ENCODE measurements at places on chromosomes 5 and 9.

GRCh38 chr5:131821221-131821620 lies 24.4 kb upstream of the FNIP1 start:
- no peak for DNase-seq

DNA sequence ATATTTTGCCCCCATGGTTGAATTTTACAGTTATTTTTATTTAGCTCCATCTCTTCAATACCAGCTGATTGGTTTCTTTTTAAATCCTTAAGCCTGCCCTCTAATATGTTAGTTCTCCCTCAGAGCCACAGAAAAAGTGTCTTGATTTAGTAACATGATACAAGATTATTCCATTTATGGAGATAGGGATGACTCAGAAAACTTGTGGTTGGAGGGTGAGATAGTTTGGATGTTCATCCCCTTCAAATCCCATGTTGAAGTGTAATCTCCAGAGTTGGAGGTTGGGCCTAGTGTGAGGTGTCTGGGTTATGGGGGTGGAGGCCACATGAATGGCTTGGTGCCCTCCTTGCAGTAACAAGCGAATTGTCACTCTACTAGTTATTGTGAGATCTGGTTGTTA lies 115.7 kb downstream of the FBXO38 start:
- DNase-seq = no peak

DNA sequence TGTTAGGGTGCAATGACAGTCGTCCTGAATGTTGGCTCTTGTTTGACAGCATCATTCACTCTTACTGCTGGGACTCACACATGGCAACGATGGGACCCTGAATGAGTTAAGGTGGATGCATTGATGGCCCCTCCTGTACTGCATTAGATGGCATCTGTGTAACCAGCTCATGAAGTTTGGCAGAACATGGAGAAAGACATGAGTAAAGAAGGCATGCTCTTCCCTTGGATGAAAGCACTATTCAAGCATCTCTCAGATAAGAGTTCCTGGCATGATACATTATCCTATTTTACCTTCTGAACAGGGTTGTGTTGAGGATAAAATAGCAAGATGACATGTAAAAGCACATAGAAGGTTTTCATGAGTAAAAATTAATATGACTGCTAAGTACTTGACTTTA lies 142.2 kb upstream of the GAS1 start:
- DNase-seq = no peak

DNA sequence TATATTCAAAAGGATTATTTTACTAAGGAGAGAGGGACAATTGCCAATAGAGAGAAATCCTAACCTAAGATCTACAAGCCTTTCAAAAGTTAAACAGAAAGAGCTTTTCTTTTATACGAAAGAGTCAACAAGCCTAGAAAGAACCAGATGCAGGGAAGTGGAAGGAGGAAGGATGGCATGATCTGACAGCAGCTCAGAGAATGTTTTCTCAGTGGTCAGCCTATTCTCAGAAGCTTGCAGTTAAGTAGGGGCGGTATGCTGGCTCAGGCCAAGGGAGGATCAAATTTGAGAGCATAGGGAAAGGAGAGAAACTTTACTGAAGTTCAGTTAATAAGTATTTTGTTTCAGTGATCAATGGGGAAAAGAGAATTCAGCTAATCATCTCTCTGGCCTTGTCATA lies 88.0 kb upstream of the FTMT start:
- DNase-seq = no peak

GRCh38 chr9:1647776-1648175 lies 367.4 kb upstream of the SMARCA2 start:
- no peak for DNase-seq

DNA sequence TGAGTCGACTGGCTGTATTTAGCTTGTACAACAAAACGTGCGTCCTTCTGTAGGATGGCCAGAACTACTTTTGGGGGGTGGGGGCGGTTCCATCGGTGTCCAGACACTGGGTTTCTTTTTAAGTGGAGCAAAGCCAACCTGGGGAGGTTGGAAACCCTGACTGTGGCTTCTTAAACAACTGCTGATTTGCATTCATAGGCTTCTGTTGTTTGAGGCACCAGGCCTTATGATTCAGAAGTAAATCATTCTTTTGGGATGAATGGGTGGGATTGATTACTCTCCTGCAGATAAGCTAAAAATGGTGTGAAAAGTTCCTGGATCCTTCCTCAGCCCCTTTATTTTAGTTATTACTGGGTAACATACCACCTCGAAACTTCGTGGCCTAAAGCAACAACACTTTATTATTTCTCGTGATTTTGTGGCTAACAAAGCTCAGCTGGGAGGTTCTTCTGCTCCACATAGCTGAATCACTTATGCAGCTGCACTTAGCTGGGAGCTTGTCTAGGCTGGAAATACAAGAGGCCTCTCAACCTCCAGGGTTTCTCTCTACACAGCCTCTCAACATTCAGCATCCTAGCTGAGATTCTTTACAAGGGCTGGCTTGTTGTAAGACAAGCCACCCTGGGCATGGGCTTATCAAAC lies 12.2 kb upstream of the SMIM32 start:
- no peak for DNase-seq

GRCh38 chr9:132957805-132958204 lies 13.4 kb upstream of the TSC1 start:
- DNase-seq = no peak

DNA sequence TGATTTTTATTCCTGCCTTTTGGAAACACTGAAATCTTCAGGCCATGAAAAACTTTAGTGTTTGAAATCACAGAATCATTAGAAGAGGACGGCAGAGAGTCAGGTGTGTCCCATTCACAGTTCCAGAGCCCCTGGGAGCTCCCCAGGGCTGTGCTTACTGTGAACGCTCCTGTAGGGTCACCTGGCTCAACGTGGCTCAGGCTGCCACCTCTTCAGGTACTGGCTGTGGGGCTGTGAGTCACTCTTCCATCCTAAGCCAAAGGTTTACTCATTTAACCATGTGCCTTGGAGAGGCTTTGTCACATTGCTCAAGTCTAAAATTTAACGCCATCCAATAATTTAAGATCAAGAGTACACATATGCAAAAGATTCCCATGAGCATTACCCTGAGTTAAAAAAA lies 50.2 kb upstream of the FSTL4 start:
- no peak for DNase-seq

GRCh38 chr9:71763832-71764231 lies 4.5 kb downstream of the CEMIP2 start:
- DNase-seq = peak; percentile 58

- no peak for DNase-seq
Measured at GRCh38 chr9:20377790-20378189, 244.5 kb downstream of the MLLT3 start.

DNA sequence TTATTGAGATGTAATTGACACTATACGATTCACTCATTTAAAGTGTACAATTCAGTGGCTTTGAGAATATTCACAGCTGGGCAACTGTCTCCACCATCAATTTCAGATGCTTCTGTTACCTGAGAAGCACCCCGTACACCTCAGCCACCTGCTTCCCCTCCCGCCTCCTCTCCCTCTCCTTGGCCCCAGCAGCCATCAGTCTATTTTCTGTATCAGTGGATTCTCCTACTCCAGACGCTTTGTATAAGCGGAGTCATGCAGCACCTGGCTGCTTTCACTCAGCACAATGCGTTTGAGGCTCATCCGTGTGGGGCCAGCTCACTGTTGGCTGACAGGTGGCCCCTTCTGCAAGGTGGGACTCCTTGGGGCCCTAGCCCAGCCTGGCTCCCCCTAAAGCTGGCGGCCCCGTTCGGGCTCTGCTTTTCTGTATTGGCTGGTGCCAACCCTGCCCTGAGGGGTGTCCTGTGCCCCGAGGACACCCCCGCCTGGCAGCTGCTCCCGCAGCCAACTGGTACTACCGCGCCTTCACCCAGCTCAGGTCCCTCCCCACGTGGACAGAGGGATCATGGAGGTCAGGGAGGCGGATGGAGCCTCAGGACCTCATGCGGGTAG lies 124.4 kb upstream of the COL5A1 start:
- no peak for DNase-seq

- no peak for DNase-seq
Measured at GRCh38 chr9:129472651-129473102, 148.2 kb downstream of the C9orf50 start.

DNA sequence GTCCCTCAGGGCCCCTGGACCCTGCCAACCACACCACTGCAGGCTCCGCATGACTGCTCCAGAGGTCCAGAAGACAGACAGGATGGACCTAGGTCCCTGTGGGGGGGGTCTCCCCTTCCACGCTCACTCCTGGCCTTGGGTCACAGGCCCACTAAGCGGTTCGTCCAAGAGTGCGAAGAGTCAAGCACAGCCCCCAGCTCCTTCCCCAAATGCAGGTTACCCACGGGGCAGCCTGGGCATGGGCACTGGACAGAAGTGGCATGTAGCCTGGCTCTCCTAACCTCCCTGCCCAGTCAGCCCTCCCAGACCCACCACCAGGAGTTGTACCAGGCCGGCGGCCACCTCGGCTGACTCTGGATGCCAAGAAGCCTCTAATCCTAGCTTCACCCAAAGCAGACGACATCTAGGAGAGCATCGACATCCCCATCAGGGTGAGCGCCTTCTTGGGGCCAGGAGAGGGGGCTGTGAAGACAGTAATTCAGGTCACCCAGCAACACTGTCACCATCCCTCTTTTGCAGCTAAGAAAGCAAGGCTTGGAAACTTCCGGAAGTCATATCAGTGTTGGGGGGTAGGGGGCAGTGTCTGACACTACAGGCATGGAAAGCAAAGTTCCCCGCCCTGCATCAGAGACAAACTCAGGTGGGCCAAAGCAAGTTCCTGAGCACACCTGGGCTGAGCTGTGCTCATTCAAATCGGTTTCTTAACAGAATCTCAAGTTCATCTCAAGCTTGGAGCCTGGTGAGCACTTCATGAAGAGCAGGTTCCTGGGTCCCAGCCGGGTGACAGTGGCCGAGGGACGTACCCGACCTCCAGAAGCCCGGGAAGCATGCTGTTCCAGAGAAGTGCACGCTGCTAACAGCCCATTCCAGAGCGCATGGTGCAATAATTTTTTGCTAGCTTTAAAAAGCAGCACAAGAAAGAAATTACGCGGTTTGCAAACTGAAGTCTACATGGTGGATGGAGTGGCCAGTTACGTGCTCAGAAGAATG lies 68.7 kb downstream of the SEMA4D start:
- no peak for DNase-seq

- DNase-seq = no peak
Measured at GRCh38 chr5:134383980-134384697, 12.8 kb downstream of the UBE2B start.

DNA sequence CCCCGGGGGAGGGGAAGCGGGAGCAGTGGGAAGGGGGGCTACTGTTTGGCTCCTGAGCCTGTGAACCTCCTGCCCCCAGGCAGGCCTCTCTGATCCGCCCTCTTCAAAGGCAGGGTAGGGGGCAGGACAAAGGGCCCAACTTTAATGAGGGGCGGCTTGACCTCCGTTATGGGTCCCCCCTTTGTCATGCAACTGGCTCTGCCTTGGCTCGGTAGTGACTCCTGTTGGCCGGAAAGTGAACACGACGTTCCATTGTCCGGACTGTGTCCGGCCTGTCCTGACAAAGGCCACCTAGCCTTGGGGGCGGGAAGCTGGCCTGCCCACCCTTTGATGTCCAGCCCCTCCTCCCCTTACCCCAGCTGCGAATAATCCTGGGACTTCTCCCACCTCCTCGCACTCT lies 1.3 kb downstream of the CDX1 start:
- DNase-seq = no peak

GRCh38 chr9:123225995-123226394 lies 42.4 kb downstream of the STRBP start:
- DNase-seq = no peak

DNA sequence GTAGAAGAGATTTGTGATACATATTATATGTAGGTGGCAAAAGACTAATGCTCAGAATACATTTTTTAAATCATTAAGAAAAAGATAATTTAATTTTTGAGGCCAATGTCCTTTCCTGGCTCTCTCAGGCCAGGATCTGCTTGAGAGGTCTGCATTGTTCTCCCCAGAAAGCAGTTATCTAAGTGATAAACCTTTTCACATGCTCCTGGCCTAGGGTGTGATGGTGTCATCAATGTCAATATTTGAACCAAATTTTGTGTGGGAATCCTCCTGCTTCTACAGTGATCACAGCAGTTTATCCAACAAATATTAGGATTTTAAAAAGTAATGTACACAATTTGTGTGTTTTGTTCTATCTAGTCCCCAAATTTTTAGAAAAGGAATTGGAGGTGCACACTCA lies 166.6 kb downstream of the DIRAS2 start:
- DNase-seq = no peak

DNA sequence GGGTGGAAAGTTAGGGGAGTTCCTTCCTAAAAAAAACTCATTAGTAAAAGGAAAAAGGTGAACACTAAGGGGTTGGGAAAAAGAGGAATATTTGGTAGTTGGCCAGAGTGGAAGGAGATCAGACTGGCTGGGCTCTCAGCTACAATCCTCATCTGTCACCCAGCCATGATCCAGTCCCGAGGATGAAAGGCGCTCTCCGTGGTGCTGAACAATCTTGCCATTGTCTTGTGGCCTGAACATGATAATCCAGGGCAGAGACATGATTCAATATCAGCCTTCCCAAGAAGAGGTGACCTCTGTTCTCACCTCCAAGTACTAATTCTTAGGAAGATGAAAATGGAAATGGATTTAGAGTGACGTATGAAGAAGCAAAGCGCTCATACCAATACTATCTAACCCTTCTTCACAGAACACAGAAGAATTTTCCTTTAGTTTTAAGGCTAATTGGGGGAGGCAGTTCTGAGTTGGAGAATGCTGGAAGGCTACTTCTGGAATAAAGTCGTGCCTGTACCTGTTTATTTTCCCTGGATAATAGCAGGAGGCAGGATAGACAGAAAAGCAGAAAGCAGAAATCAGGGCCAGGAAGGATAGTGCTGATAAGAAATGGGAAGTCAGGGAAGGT lies 36.6 kb upstream of the MYORG start:
- DNase-seq = peak; percentile 24

DNA sequence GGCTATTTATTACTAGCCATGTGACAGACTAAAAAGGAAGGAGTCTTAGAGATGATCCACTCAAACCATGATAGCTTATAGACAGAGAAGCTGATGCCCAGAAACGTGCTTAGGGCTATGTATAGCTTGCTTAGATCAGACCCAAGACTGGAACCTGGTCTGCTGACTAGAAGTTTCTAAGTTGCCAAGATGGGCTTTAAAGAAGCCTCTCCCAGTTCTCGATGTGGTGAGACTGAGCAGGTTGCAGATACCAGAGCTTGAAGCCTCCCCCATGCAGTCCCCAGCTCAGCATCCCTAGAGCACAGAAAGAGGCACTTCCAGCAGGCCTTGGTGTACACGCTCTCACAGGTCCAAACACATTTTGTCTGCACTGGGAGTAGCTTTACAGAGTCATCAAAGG lies 51.1 kb upstream of the ATP10B start:
- DNase-seq = no peak

DNA sequence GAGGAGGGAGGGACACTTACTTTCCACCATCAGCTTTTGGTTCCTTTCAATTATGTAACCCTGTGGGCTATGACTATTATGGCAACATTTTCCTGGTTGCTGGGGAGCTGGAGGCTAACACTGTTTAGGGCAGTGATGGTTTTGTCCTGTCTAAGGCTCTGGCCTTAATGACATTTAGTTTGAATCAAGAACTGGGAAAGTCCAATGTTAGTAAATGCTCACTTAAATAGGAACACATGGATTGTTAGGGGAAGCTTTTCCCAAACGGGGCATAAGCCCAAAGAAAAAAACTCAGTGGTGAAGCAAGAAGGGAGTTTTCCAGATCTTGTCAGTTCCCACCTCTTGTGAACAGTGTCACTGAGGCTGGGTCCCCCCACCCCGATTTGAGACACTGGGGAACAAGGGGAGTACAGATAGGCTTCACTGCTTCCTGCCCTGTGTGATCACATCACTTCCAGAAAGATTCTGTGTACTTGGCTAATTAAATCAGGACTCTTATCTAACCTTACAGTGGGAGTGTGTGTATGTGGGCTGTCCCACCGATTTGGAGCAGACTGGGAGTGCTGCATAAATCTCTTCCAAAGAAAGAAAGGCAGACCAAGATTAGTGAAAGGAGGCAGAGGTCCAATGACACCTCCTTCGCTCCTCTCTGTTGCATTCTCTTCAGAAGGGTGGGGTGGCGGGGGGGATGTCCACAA lies 206.4 kb downstream of the PTTG1 start:
- no peak for DNase-seq
